Thoracic aorta (tissue), 2 donors: ENCODE measurements at places on chromosomes 3 and 15. TPM values are rescaled to one million over a fixed set of nuclear protein-coding genes. Genes with fewer than 3 reads are reported as not detected.

Gene SYNPR
- total RNA-seq: not detected

Gene RHOV
- not detected for total RNA-seq

Gene CD80
- total RNA-seq: not detected

Gene SCAANT1
- total RNA-seq: not detected

Gene GPR156
- total RNA-seq: 0.35 TPM

Gene MAP1A
- 29.8 TPM for total RNA-seq

DNA sequence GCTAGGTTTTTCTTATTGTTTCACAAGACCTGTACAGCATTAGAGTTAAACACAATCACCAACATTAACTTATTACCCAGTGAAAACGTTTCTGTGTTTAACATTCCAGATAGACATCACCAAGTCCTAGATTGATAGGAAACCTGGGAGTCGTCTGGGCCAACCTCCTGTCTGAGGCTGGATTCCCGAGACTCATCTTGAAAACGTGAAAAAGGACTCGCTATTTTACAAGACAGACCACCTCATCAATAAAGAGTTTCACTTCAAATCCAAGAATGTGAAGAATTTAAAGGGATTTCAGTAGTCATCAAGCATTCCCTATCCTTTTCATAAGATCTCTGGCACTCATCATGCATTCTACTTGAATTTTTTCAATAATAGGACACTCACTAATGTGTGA, 626.6 kb downstream of the MCTP2 start:
- no peak overlapping the region for H3K27ac ChIP-seq
- no peak overlapping the region for H3K4me3 ChIP-seq

DNA sequence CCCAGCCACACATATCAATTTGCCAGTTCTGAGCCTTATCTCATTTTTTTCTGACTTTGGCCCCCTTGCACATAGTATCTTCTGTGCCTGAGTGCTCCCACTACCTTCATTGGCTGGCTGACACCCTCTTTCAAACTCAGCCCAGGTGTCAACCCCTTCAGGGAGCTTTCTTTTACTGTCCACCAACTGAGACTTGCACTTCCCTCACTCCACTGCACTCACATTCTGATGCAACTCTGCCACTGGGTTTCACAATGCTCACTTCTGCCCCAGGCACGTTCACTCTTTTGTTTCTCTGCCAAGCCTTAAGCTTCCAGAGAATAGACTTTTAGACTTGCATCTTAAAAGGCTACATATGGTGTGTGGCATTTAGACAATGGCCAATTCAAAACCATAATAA, 101.5 kb upstream of the CBLB start:
- no peaks in the 10 kb centered on the region for H3K36me3 ChIP-seq
- no peaks in the 10 kb centered on the region for H3K27me3 ChIP-seq
- H3K4me1 ChIP-seq: peaks cover 21% of the 10 kb centered on the region
- no peak overlapping the region for H3K27ac ChIP-seq
- DNase-seq: no peak
- H3K4me3 ChIP-seq: no peak overlapping the region

- peaks cover 11% of the 10 kb centered on the region for H3K4me1 ChIP-seq
- H3K27ac ChIP-seq: no peak overlapping the region
- H3K27me3 ChIP-seq: no peaks in the 10 kb centered on the region
- no peaks in the 10 kb centered on the region for H3K36me3 ChIP-seq
Measured at GRCh38 chr15:57133127-57133968, 214.9 kb downstream of the TCF12 start.

DNA sequence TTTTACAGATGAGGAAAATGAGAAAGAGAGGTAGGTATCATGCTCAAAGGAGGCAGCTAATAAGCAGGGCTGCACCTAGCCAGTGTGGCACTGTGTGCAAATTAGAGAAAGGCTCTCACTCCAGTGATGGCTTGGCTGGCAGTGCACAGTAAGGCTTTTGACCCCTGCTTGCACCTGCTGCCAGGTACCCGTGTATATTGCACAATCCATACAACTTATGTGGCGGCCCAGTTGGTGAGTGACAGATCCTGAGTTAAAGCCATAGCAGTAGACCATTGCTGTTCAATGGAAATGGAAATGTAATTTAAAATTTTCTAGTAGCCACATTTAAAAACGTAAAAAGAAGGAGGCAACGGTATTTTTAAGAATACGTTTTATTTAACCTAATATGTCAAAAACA, 266.4 kb upstream of the AZI2 start:
- H3K27ac ChIP-seq: no peak overlapping the region
- DNase-seq: no peak
- no peak overlapping the region for H3K4me3 ChIP-seq
- no peaks in the 10 kb centered on the region for H3K27me3 ChIP-seq
- H3K36me3 ChIP-seq: no peaks in the 10 kb centered on the region

GRCh38 chr3:117793622-117794265, 1084.2 kb downstream of the TUSC7 start:
- H3K27ac ChIP-seq: no peak overlapping the region
- no peak overlapping the region for H3K4me3 ChIP-seq
- DNase-seq: no peak
- no peaks in the 10 kb centered on the region for H3K27me3 ChIP-seq
- H3K4me1 ChIP-seq: no peaks in the 10 kb centered on the region
- H3K36me3 ChIP-seq: no peaks in the 10 kb centered on the region

DNA sequence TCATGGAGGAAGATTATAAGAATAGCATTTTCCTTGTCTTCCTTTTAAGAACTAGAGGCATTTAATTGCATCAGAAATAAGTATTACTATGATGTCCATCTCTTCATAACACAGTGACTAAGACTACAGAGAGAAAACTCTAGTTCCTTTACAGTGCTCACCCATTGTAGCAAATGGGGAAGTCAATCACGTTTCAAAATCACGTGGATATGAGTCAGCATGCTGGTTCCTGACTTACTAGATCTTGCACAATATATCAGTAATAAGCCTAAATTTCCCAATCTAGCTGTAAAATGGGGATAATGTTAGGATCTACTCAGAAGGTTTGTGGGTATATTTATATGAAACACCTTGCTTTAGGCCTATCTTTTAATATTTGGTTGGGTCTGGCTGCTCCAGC, 254.8 kb upstream of the EOMES start:
- no peak overlapping the region for H3K4me3 ChIP-seq
- H3K27me3 ChIP-seq: no peaks in the 10 kb centered on the region
- no peak for DNase-seq
- H3K36me3 ChIP-seq: no peaks in the 10 kb centered on the region

- H3K27ac ChIP-seq: no peak overlapping the region
- no peaks in the 10 kb centered on the region for H3K36me3 ChIP-seq
- H3K4me3 ChIP-seq: no peak overlapping the region
Measured at GRCh38 chr3:54932606-54933005, 4.7 kb upstream of the LRTM1 start.

- no peaks in the 10 kb centered on the region for H3K36me3 ChIP-seq
- H3K4me3 ChIP-seq: no peak overlapping the region
- H3K4me1 ChIP-seq: no peaks in the 10 kb centered on the region
- H3K27me3 ChIP-seq: no peaks in the 10 kb centered on the region
- no peak overlapping the region for H3K27ac ChIP-seq
Measured at GRCh38 chr3:67685499-67685898, 31.1 kb upstream of the SUCLG2 start.

GRCh38 chr3:148089171-148089570, 608.5 kb upstream of the AGTR1 start:
- H3K27ac ChIP-seq: no peak overlapping the region
- no peak overlapping the region for H3K4me3 ChIP-seq
- no peaks in the 10 kb centered on the region for H3K27me3 ChIP-seq
- no peaks in the 10 kb centered on the region for H3K36me3 ChIP-seq

DNA sequence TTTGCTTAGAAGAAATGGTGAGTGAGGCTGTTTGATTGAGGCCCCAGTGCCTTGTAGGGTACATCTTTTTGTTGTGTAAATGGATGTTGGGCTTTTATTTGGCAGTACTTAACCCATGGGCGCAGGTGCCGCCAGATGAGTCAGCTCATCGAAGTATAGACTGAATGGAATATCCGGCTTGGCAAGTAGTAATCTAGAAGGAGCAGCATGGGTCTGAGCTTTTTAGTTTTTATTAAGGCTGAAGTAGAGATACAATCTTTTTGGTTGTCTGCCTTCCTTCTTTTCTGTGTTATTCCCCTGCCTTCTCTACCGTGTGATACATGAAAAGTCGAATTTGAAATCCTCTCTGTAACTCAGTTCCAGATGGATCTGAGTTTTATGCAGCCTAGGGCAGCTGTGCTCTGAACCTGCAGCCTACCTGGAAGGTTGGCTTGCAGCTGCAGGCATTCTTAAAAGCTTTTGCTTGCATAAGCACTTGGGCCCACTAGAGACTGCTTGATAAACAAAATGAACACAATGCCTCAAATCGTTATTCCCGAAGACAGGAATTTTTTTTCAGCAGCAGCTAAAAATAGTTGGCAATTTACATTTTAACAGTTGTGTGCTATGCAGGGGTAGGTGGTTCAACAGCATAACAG, 177.5 kb upstream of the CGNL1 start:
- H3K36me3 ChIP-seq: no peaks in the 10 kb centered on the region
- H3K4me3 ChIP-seq: no peak overlapping the region
- no peak for DNase-seq
- no peak overlapping the region for H3K27ac ChIP-seq
- H3K4me1 ChIP-seq: peaks cover 6% of the 10 kb centered on the region

GRCh38 chr3:62101488-62101887, 271.9 kb downstream of the FEZF2 start:
- H3K36me3 ChIP-seq: no peaks in the 10 kb centered on the region
- H3K27me3 ChIP-seq: no peaks in the 10 kb centered on the region
- peaks cover 75% of the 10 kb centered on the region for H3K4me1 ChIP-seq
- H3K4me3 ChIP-seq: no peak overlapping the region
- no peak overlapping the region for H3K27ac ChIP-seq
